SK-N-MC (cell line): ENCODE measurements at places on chromosomes 12 and 14.

DNA sequence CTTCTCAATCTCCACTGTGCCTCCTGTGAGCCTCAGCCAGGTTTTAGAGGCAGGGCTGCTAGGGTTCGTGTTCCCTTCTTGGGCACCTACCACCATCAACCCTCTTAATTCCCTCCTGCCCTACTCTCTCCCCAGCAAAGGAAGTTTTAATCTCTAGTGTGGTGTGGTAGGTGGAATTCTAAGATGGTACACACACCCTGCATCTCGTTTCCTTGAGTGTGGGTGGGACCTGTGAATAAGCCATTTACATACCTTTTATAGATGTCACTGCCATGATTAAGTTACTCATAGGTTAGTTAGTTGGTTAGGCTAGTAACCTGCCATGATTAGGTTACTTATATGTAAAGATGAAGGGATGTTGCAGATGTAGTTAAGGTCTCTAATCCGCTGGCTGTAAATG, 114.8 kb upstream of the VRK1 start:
- no peak for DNase-seq

DNA sequence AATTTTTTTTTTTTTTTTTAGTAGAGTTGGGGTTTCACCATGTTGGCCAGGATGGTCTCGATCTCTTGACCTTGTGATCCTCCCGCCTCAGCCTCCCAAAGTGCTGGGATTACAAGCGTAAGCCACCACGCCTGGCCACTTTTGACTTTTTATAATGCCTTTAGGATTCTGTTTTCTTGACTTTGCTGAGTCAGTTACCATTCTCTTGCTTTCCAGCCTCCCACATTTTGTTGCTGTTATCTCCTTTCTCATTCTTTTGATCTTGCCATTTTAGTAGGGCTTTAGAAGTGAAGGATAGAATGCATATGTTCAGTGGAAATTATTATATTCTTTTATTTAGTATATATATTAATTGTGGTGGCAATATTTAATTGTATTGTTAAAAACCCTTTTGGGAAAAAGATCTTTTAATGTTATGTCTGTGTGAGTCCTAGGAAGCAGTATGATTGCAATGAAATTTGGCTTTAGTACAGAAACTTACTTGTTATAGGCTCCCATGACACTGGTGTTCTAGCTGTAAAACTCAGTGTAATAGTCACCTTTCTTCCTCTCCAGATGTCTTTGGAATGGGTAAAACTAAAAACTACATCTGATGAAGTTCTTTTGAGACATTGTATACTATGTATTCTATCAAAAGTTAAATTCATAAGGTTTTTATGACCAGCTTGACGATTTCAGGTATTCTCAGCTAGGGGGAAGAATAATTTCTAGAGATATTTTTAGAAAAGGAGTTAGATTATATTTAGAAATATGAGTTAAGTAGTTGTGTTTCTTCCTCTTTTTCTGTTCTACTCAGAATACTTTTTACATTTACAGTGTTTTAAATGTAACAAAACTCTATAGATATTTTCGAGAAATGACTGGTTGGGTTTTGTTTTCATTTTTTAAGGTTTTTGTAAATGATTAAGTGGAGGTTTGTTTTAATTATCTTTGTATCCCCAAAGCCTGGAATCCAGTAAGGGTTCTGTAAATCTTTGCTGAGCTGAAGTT, 74.7 kb downstream of the APAF1 start:
- DNase-seq: no peak

DNA sequence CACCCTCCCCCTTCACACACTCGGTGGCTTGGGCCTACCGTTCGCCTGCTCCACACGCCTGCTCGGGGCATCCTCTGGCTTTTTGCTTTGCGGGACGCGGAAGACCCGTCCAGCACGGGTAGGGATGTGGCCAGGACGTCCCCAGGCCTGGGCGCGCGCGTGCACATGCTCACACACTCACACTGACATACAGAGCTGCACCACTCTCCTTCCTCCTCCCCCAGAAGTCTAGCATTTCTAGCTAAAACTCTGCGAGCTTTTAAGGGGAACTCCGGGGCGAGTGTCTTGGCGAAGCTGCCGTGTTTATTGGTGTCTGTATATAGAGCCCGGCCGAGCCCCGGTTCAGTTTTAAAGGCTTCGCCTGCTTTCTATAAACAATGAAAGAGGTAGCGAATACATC, 5.0 kb downstream of the TBX5 start:
- DNase-seq: no peak

DNA sequence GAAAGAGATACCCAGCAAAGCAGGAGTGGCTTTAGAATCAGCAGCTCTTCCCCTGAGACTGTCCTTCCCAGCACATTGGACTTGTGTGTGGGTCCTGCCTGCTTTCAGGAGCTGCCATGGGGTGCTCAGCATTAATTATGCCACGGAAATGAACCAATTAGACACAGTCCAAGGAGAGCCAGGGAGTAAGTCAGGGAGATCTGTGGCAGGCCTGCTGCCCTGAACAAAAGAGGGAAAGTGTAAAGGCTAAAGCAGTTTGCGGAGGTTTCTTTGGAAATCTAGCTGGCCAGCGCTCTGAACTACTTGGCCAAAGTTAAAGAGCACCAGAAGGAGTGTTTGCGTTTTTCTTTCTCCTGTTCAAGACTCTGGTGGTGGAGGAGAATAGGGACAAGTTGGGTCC, 65.7 kb upstream of the SRSF5 start:
- DNase-seq: no peak

DNA sequence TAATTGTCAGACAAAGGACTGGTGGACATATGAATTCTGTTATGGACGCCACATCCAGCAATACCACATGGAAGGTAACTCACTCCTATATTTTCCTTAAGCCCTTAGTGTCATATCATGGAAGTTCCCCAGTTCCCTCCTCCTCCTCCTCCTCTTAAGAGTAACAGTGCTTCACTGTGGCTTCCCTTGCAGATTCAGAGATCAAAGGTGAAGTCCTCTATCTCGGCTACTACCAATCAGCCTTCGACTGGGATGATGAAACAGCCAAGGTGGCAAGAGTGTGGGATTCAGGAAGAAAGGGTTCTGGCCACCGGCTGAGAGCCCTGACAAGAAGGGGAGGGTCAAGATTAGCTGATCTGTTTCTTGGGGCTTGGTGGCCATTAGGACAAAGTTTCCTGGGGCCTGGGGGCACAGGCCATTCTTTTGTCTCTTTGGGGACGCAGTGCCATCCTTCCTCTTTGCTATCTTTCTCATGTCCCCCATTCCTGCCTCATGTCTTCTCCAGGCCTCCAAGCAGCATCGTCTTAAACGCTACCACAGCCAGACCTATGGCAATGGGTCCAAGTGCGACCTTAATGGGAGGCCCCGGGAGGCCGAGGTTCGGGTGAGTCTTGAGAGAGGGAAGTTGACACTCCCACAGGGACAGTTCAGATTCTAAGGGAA, 2.0 kb downstream of the OS9 start:
- DNase-seq: no peak

DNA sequence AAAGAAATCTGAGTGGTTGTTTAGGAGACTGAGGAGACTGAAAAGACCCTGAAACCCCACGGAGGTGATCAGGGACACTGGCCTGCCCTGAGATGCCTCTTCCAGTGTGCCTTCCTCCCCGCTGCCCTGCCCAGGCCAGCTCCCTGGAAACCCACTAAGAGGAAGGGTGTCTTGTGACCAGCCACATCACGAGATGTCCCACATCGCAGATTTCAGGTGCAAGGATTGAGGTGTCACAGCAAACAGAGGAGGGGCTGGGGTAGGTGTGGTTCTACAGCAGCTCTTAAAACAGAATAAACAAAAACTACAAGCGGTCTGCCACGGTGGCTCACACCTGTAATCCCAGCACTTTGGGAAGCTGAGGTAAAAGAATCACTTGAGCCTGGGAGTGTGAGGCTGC, 184.3 kb upstream of the C14orf180 start:
- no peak for DNase-seq

DNA sequence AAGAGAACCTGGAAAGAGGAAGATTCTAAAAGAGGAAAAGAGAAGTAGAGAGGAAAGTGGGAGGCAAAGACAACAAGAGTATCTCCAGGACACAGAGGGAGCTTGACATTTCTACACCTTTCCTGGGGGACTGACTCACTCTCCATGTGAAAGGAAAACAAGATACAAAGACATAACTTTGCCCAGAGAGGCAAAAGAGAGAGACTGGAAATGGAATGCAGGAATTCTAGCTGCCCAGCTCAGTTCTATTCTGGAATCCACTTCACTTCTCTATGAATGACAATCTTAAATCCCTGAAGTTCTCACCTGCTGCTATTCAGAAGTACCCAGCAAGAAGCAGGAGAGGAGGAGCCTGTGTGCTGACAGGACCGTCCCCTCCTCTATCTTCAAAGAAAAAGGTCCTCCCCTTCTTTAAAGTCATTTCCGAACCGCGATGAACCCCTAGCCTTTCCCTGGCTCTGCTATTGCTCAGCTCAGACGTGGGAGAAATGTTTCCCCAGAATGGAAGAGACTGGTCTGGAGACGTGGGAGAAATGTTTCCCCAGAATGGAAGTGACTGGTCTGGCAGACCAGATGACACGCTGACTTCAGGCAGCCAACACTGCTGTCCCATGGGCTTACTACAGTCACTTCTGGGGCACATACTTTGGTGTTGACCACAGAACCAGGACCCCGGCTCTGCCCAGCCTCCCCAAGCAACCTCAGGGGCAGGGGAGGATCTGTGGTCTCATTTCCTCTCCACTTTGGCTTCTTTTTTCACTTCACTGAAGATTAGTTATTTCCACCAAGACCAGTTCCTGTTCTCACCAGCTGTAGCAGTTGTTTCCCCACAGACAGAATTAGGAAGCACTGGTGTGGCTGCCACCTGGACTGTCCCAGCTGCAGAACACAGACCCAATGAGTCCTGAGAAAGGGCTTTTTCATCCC, 8.3 kb downstream of the FMNL3 start:
- no peak for DNase-seq

DNA sequence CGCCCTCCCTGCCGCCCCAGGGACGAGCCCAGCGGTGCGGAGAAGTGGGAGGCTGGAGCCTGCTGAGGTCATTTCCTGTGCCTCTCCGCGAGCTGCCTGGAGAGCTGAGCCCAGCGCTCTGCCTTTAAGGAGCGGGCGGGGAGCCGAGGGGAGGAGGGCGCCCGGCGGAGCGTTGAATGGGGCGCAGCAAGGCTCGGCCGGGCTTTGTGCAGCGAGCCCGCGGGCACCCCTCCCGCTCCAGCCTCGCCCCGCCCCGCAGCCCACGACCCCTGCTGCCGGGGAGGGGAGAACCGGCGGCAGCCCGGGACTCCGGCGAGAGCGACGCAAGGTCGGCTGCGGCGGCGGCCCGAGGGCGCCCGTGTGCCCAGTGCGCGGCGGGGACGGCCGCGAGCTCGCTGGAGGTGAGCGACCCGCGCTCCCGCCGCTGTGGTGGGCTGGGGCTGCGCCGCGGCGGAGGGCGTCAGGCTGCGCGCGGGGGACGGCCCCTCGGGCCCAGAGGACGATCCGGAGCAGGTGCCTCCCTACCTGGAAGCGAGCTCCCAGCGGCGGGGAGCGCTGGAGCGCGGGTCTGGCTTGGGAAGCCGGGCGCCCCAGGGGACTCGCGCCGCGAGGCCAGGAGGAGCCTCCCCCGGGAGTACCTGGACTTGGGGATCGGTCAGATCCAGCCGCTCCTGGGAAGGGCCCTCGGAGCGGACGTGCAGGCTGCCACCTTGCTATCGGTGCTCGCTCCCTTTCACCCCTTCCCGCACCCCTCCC, at the start of gene PLEKHH1:
TSS of gene PLEKHH1 (plus strand) at position 293 of the 756 bp plus-strand sequence. CDS start 8,578 bp downstream, outside the sequence.
- no peak for DNase-seq

DNA sequence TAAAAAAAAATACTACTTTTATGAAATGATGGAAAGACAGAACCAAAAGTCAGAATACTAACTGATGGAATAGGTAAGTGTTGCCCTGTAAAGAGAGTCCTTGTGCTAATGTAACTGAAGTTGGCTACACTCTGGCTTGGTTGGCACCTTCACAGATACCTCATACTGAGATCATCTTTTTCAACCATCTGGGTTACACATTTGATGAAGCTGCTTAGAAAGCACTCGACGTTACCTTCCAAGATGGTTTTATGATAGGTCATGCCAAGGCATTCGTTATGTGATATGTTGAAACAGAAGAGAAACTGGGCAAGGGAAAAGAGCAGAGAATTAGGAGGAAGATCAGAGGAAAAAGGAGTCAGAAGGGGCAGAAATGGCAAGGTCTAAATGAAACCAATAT, 203.8 kb downstream of the ADAMTS20 start:
- no peak for DNase-seq

- DNase-seq: no peak
Observed at GRCh38 chr12:112506513-112507166, 87.9 kb downstream of the PTPN11 start.

GRCh38 chr12:2959192-2959504, at the start of gene TEAD4:
Gene TEAD4 (plus strand): TSS chr12:2959397.
- no peak for DNase-seq

DNA sequence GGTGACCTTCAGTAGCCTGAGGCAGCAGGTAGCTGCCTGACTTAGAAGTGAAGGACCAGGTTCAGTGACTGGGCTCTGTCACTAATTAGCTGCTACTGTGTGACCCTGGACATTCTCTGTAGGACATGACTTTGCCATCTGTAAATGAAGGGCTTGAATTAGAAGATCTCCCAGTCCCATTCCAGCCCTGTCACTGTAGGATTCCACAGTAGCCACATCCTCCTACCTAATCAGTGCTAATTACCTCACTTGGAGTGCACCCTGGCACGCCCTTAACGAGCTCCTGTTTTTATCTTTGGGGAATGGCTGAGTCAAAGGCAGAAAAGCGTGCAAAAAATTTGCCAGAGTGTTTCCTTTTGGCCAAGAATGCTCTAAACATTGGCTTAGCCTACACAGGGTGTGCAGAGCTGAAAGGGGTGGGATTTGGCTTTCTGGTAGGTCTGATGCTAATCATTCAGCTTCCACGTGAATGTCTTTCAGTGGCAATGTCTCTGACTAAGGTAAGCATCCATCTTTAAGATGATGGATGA, 6.8 kb downstream of the NTF3 start:
- DNase-seq: no peak

DNA sequence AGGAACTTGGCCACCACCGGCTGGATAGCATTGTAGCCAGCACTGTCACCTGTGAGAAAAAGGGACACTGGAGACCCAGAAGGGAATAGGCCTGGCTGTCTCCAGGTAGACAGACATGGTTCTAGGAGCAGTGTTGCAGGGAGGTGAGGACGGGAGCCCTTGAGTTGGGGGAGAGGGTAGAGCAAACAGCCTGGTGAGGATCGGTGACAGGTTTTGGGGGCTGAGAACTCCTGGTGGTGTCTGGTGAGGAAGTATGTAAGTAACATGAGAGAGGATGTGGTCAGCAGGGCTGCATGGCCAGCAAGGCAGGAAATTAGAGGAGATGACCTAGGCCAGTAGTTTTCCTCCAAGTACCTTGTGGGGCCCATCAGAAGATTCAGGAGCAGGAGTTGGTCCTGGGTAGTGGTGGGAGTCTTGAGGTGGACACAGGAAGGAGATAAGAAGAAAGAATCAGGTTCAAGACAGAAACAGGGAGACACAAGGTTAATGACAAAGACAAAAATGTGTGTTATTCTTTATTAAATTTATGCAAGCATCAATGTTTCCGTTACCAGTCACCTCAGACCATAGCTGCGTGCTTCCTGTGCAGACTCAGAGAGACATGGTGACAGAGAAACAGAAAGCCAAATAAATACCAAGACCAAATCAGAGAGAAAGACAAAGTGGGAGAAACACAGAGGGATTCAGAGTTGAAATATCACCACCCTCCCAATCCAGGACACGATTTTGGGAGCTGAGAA, at the start of gene ARHGAP9:
TSS of gene ARHGAP9 (minus strand) at position 491 of the 740 bp plus-strand sequence. CDS start at position 31, 460 bp downstream.
- no peak for DNase-seq

GRCh38 chr12:108581311-108582227, 16.3 kb downstream of the TMEM119 start:
- no peak for DNase-seq

- no peak for DNase-seq
Observed at GRCh38 chr12:130374083-130374482, 36.4 kb downstream of the PIWIL1 start.
